ENCODE measurements at places on chromosomes 16 and 17. TPM values are rescaled to one million over a fixed set of nuclear protein-coding genes. Genes with fewer than 3 reads are reported as not detected.

Gene KRT39
- not detected for total RNA-seq

Gene NPB
- 2.1 TPM for total RNA-seq

Gene SOCS1
- total RNA-seq: 62.5 TPM

Gene TEKT1
- 0.37 TPM for total RNA-seq

Gene ASGR1
- 17.7 TPM for total RNA-seq

Gene SSTR5
- total RNA-seq: 0.78 TPM

Gene SCARF1
- total RNA-seq: 4.9 TPM

Gene CSH1
- total RNA-seq: not detected
